T-helper 9 cell (primary cell): ENCODE measurements at places on chromosomes 1 and 21.

DNA sequence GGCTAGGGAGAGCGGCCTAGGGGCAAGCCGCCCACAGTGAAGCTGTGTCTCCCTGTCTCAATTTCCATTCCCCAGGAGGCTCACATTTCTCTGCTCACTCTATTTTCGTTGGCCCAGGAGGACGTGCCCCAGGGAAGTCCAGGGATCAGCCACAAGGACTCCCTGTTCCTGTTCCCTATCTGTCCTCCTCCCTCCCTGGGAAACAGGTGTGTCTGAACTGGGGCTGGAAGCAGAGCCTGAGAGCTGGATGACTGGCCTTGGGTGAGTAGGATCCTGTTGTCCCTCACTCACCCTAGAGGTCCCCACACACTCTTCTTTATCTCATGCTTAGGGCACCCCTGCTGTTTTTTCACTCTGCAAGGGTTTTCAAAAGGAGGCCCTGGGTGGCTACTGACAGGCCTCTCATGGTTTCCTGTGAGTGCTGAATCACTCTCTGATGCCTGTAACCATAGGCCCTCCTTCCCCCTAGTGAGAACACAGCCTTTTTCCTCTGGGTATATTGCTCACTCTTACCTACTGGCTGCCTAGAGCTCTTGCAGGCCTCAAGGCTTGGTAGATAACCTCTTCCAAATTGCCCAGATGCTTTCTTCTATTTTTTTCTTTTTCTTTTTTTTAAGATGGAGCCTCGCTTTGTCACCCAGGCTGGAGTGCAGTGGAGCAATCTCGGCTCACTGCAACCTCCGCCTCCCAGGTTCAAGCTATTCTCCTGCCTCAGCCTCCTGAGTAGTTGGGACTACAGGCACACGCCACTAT, 3.3 kb upstream of the UTP11 start:
- DNase-seq: no peak

DNA sequence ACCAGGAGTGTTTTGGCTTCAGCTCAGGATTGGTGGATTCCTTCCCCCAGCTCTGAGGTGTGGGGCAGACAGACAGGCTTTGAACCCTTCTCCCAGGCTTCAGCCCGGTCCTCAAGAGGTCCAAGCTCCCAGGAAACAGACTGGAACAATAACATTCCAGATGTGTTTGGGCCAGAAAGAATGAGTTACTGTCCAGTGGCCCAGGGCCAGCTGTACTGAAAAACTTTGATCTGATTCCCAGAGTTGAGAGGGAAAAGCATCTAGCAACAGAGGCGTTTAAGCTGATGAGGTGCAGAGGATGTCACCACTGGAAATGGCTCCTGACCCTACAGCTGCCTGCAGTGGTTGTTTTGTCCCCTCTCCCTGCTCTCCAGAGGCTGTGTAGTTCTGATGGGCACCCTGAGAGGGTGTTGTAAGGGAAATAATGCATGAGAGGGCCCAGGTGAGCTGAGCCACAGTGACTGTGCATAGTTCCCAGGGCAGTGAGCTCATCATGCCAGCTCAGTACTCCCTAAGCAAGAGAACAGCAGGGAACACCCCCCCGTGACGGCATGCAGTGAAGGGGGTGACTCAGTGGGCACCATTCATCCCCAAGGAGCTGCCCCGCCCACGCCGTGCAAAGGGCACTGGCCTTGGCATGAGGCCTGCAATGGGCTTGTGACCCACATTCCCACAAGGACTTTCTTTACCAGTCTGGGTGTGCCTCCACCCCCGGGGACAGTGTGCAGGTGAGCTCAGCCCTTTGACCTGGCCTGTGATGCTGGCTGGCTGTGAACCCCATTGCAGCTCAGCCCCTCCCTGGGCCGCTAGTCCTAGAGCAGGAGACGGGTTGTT, 13.8 kb upstream of the SFN start:
- DNase-seq: no peak

- no peak for DNase-seq
Observed at GRCh38 chr21:35646606-35647005, 413.7 kb downstream of the SETD4 start.

GRCh38 chr1:7389201-7389905, 381.7 kb upstream of the VAMP3 start:
- DNase-seq: no peak

DNA sequence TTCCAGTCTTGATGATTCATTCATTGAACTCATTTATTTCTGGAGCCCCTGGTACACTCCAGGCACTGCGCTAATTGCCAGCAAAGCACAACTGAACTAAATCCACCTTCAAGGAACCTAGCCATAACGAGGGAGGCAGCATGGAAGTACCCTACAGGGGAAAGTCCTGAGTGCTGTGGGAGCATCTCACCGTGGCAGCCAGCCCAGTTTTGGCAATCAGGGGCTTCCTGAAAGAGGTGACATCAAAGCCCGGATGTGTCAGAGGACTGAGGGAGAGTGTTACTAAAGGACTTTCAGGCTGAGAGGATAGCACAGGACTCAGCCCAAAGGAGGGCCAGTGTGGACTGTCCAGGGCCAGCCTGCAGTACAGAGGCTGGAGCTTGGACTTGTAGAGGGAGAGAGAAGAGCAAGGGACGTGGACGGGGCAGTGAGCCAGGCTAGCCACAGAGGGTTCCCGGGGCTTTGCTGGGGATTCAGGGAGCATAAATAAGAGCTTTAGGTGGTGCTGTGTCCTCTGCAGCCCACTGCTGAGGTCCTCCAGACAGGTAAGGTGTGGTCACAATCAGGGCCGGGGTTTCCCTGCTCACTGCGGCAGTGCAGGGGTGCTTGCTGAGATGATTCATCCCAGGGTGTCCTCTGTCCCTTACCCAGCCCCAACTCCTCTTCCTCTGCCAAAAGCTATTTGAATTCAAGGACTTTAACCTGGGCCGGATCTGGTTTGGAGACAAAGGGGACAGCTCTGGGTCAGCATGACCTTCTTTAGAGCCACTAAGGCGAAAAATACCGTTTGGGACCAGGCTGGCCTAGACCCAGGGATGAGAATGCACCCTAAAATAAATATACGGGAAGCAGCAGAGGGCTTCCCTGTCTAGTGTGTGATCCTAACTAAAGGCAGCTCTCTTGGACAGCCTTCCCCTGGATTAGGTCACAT, 128.3 kb downstream of the EDEM3 start:
- DNase-seq: no peak

- no peak for DNase-seq
Observed at GRCh38 chr1:171935664-171936063, 94.4 kb downstream of the DNM3 start.

DNA sequence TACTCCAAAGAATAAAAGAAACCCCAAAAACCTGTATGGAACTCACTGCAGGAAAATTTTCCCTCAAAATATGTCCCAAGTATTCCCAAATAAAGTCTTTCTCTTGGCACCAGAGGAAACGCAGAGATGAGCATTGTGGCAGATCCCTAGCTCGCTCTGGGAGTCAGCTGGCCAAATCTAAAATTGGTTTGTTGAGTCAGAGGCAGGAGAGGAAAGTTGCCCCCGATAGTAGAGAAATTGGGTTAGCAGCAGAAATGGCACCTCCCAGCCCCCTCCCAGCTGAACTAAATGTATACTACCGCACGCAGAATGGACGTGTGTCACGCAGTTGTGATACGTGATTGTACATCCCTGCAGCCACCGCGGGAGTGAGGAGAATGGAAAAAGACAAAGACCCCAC, 39.9 kb upstream of the TARBP1 start:
- no peak for DNase-seq

- no peak for DNase-seq
Observed at GRCh38 chr1:5622412-5622811, 369.8 kb downstream of the NPHP4 start.

- DNase-seq: no peak
Observed at GRCh38 chr1:201267481-201268229, 15.7 kb upstream of the PKP1 start.

- DNase-seq: no peak
Observed at GRCh38 chr1:50488876-50489275, 65.6 kb upstream of the DMRTA2 start.

DNA sequence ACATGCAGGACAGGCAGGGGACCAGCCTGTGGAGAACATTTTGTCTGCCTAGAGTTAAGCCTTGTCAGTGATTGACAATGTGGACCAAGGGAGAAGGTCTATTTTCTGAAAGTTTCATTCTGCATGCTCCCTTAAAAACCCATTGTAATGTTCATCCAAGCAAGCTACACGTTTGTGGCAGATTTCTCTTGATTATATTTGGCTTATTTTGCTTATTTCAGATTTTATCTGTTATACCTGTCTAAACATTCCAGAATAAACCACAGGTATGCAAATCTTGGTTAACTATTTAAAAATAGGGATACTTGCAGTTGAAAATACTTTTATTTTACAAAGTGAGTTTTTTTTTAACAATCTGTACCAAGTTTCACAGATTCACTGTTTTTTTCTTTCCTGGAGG, 78.2 kb upstream of the F3 start:
- no peak for DNase-seq

- DNase-seq: no peak
Observed at GRCh38 chr1:53107090-53107489, 35.3 kb downstream of the SLC1A7 start.

DNA sequence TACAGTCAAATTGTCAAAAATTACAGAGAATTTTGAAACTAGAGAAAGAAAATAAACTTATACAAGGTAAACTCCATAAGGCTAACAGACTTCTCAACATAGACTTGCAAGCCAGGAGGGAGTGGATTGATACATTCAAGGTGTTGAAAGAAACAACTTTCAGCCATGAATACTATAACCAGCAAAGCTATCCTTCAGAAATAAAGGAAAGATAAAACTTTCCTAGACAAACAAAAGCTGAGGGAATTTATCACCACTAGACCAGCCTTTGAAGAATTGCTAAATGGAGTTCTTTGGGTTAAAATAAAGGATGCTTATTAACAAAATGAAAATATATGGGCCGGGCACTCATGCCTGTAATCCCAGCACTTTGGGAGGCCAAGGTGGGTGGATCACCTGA, 52.7 kb downstream of the C1orf185 start:
- no peak for DNase-seq
